ENCODE measurements at places on chromosomes 3 and 15. TPM values are rescaled to one million over a fixed set of nuclear protein-coding genes. Genes with fewer than 3 reads are reported as not detected.

DNA sequence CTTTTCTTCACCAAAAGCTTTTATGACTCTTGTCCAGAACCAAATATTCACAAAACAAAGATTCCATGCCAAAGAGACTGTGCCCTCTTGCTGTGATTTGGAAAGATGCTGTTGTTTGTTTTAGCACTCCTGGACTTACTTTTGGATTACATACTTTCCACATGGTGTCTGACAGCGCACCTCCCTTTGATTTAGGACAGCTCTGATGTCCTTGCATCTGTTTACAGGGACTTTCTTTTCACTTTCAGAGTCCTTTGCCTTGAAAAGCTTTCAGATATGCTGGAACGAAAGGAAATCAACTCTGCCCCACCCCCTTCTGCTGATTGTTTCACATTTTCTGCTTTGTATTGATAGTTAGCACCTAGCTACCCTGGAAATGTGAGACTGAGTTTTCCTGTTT lies 133.0 kb upstream of the NR2E3 start:
- no peaks in the 10 kb centered on the region for H3K36me3 ChIP-seq
- H3K4me1 ChIP-seq = peaks cover 8% of the 10 kb centered on the region
- H3K27me3 ChIP-seq = no peaks in the 10 kb centered on the region
- no peak overlapping the region for H3K4me3 ChIP-seq

DNA sequence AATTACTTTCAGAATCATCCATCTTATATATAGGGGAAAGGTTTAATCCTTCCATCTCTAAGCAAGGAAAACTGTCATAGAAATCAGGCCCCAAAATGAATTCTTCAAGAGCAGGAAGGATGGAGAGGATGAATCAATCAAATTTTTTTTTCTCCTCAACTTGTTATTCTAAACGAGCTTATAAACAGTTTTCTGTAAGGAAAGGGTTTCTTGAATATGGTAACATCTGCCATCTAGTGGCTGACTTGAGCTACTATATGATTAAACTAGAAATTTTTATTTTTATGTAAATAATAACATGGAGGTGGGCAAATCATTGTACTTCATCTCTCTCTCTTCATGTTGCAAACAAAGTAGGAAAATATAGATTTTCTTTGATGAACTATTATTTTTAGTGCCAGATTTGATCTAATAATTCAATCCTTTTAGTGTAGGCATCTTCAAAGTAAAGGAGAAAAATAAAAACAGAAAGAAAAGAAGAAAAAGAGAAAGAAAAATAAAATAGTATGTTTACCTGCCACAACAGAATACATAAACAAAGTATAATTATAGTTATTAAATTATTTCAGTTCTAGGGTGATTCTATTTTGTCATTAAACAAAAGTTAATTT lies 146.6 kb downstream of the SERPINI1 start:
- no peak overlapping the region for H3K27ac ChIP-seq
- H3K4me3 ChIP-seq = no peak overlapping the region
- H3K27me3 ChIP-seq = no peaks in the 10 kb centered on the region
- no peak for DNase-seq
- no peaks in the 10 kb centered on the region for H3K4me1 ChIP-seq
- no peaks in the 10 kb centered on the region for H3K36me3 ChIP-seq

DNA sequence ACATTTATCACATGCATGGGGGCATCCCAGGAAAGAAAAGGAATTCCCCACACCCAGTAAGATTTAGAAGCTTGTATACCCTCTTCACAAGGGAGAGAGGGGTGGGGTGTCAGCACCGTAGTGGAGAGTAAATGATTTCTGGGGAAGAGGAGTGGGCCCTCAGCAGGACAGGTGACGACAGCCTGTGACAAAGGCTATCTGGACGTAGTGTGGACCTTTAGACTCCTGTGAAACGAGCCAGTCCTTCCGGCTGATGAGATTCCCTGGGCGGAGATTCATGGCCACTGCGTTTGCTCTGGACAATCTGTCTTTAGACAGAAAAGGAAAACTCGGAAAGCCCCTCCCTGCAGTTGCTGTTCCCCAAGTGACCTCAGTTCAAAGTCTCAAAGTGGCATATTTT lies 1.7 kb upstream of the FAM3D start:
- no peak for DNase-seq
- no peaks in the 10 kb centered on the region for H3K27me3 ChIP-seq
- H3K36me3 ChIP-seq = no peaks in the 10 kb centered on the region
- H3K27ac ChIP-seq = no peak overlapping the region

GRCh38 chr3:126279853-126280252 lies 77.4 kb downstream of the KLF15 start:
- no peaks in the 10 kb centered on the region for H3K27me3 ChIP-seq
- no peaks in the 10 kb centered on the region for H3K36me3 ChIP-seq
- H3K27ac ChIP-seq = no peak overlapping the region
- no peak overlapping the region for H3K4me3 ChIP-seq

DNA sequence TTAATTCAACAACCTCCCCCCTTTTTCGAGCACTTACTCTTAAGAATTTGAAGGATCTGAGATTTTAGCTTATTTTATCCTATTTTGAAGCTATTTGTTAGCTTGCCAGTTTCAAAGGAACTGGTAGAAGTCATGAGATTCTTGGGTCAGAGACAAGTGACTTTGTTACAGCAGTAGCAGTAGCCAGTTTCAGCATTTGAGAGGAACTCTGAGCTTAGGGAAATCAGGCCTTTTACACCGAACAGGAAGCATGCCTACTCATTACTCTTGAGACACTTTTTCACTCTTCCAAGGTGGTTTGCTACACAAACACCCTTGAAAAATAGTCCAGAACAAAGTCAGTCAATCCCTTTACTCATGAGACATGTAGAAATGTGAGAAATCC lies 24.5 kb upstream of the TM4SF1 start:
- H3K4me3 ChIP-seq = no peak overlapping the region
- H3K27me3 ChIP-seq = no peaks in the 10 kb centered on the region
- H3K4me1 ChIP-seq = no peaks in the 10 kb centered on the region
- H3K36me3 ChIP-seq = no peaks in the 10 kb centered on the region
- DNase-seq = no peak

DNA sequence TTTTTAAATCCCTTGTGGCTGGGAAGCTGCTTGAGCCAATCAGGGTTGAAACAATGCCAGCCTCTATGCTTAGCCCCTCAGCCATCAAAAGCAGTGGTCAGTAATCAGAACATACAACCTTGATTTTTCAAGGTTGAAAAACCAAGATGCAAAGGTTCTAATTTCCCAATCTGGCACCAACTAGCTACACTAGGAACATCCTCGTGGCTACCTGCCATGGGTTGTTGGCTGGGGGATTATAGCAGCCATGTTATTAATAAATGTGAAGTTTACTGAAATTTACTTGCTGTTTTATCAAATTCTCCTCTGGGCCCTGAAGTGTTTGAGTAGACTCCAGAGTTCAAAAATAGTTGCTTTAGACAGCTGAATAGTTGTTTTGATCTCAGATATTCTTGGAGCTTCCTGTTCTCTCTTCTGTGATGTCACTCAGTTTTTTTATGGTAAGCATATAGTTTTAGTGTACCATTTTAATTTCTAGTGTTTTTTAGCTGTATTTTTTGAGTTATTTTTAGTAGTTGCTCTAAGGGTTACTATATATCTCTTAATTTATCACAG lies 31.9 kb downstream of the PCCB start:
- no peaks in the 10 kb centered on the region for H3K27me3 ChIP-seq
- H3K27ac ChIP-seq = no peak overlapping the region
- H3K4me3 ChIP-seq = no peak overlapping the region
- no peak for DNase-seq

DNA sequence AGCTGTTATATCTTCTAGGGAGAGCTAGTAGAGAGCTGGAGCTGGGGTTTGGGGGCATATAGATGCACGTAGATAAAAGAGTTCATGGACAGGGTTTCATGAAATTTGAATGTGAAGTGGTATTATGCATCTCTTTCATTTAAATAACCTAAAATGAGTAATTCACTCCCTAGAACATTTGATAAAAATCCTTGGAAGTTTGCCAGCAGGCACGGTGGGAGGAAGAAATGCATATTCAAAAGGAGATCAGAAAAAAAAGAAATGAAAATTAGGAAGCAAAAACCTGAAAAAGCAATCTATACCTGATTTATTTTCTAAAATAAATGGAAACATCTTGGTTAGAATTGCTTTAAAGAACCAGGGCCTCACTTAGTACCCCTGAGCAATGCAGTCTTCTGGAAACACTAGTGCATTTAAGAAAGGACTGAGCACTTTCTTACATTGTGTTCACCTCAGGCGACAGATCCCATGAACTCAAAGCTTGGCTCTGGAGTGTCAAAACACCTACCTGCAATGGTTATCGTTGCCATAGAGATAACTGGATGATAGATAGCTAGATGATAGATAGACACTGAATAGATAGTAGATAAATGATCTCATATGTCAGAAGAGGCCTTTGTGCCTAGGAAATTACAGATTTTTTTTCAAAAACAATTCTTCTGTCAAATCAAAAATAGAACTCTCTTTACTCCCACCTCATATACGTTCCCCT lies 458.6 kb upstream of the THRB start:
- no peaks in the 10 kb centered on the region for H3K4me1 ChIP-seq
- H3K27me3 ChIP-seq = peaks cover 76% of the 10 kb centered on the region
- no peak overlapping the region for H3K4me3 ChIP-seq
- no peak for DNase-seq
- H3K27ac ChIP-seq = no peak overlapping the region

DNA sequence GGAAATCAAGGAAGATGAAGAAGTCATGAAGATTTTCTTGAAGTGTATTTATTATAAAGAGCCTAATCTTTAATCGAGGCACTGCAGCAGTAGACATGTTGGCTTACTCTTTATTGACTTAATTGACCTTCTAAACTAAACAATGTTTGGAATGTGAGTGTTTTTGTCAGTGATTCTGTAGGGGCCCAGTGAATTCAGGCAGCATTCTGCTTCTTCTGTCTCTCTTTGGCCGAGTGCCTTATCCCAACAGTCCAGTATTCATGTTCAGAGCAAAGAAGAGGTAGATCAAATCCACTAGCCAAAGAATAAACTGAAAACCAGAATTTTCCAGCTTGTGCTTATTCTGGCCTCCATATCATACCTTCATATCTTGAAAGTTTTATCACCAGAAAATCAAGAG lies 55.7 kb downstream of the RLBP1 start:
- H3K4me3 ChIP-seq = no peak overlapping the region
- H3K4me1 ChIP-seq = peaks cover 10% of the 10 kb centered on the region
- DNase-seq = no peak
- no peaks in the 10 kb centered on the region for H3K36me3 ChIP-seq

GRCh38 chr3:17130956-17131355 lies 246.2 kb downstream of the PLCL2 start:
- no peak for DNase-seq
- H3K4me1 ChIP-seq = no peaks in the 10 kb centered on the region
- no peaks in the 10 kb centered on the region for H3K36me3 ChIP-seq
- no peaks in the 10 kb centered on the region for H3K27me3 ChIP-seq

DNA sequence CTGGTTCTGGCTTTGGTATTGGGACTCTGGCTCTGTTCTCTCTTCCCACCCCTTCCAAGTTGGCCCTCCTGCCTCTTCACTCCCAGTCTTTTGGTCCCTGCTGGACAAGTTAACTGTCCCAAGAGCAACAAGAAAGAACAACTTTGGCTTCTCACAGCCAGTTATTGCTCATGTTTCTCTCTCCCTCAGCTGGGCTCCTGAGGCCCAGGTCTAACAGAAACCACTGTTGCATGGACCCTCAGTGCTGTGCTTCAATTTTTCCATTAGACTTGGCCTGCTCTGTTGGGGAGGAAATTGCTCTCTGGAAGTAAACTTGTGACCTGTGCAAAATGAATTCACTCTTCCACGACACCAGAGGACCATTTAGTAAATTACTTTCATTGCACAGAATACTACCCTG lies 64.5 kb downstream of the CHST2 start:
- H3K4me3 ChIP-seq = no peak overlapping the region
- no peaks in the 10 kb centered on the region for H3K36me3 ChIP-seq
- no peak for DNase-seq
- no peaks in the 10 kb centered on the region for H3K27me3 ChIP-seq
- H3K27ac ChIP-seq = no peak overlapping the region

The ADAMTSL3 gene
- total RNA-seq = 1.4 TPM

The SECISBP2L gene
- total RNA-seq = 25.7 TPM

The DBR1 gene
- total RNA-seq = 18.0 TPM

The TM4SF4 gene
- not detected for total RNA-seq

The BUB1B gene
- total RNA-seq = 144 TPM

The MAP1A gene
- 3.4 TPM for total RNA-seq

The GALNT15 gene
- total RNA-seq = not detected

The DPPA2 gene
- total RNA-seq = 12.6 TPM

Data from H1 (cell line).